Stimulated activated CD8-positive, alpha-beta memory T cell treated with anti-CD3 and anti-CD28 coated beads, Interleukin-4, amount 100 ng/mL, for 1 hour (primary cell): ENCODE measurements at places on chromosomes 12 and 14.

- no peak for DNase-seq
Measured at GRCh38 chr12:54136844-54137580, 51.8 kb downstream of the SMUG1 start.

DNA sequence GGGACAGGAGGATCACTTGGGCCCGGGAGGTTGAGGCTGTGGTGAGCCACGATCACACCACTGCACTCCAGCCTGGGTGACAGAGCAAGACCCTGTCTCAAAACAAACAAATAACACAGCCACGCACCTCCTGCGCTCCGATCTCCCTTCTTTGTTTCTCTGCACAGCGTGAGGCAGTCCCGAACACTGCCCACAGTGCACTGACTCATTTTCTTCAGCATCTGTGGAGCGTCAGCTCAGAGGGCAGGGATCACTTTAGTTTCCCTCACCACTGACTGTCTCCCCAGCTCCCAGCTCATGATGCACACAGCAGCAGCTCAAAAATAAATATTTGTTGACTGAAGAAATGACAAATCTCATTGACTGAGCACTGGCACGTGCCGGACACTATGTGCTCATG is 883 bp upstream of the MYL2 start:
- no peak for DNase-seq

DNA sequence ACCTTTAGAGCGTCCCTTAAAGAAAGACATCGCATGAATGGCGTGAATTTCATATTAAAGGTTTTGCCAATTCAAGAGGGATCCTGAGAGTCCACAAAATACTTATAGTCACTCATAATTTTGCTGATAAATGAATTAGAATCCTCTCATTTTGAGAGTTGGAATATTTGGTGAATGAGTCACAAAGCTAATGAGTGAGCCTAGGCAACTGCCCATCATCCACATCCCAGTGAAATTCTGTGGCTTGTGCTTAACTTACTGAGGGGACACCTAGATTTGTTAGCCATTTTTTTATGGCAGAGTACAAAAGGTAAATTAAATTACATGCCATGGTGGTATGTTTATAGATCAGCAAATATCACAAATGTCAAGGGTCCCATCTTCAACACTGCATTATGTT is 12.7 kb upstream of the NOXRED1 start:
- no peak for DNase-seq

DNA sequence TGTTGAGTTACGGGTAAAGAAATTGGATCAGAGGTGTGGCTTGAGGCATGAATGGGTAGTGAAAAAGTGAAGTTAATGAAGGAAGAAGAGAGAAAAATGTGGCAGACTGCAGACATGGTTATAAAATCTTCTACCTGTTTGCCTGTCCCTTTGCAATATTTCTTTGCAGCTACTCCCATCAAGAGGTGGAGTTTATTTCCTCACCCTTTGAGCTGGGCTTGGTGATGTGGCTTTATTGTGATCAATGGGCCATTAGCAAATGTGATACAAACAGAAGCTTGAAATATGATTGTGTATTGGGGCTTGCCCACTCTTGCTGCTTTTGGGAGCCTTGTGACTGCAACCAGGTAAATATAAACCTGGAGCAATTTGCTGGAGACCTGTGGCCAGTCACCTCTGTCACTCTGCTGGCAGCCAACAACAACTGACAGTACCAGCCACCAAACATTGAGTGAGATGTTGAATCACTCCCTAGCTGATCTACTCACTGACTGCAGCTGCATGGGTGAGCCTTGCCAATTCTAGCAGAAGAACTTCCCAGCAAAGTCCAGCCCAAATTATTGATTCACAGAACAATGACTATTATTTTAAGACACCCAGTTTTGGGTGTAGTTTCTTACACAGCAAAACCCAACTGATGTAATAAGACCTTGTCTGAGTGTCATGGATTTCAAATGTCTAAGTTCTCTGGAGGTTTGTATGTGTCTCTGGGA is 151.0 kb upstream of the ATP2B1 start:
- no peak for DNase-seq

DNA sequence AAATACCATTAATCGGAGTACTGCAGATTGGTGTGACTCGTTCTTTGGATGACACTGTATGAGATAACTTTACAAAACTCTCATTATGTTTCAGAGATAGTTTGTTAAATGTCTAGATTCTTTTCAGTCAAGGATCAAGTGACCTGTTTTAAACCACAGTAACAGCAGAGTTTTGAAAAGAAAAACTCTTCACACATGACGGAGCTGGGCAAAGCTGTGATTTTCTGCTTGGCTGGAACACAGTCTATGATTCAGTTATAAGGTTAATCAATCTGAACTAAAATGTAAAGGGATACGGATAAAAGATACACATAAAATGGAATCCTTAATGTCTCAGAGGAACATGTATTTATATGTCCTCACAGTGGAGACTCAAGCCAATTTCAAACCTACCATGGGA is 573.2 kb downstream of the PRKD1 start:
- DNase-seq: no peak

DNA sequence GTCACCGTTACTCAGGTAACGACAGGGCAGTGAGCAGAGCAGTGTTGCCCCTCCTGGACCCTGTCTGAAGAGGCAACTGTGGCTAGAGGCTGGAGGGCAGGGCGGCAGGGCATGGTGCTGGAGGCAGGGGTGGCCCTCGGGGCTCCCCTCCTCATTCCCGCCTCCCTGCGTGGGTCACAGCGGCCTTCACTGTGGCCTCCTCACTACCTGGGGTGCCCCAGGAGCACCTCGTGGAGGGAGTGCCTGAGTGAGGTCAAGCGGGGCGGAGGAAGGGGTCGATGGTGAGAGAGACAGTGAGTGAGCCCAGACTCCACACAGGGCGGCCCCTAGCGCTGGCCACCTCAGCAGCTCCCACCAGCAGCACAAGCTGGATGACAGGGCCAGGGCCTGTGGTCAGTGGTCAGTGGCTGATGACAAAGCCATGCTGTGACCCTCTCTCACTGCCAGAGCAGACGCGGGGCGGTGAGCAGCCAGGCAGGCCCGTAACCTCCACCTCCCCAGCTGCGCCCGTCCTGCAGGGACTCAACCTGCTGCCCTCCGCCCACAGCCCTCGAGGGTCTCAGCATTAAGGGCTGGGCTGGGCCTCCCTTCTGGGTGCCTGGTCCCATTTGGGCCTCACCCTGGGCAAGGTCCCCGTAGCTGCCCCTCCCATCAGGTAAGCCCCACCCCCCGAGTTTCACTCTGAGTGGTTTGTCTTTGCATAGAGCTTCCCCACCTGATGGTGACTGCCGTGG is 17.8 kb downstream of the GPR132 start:
- DNase-seq: no peak

DNA sequence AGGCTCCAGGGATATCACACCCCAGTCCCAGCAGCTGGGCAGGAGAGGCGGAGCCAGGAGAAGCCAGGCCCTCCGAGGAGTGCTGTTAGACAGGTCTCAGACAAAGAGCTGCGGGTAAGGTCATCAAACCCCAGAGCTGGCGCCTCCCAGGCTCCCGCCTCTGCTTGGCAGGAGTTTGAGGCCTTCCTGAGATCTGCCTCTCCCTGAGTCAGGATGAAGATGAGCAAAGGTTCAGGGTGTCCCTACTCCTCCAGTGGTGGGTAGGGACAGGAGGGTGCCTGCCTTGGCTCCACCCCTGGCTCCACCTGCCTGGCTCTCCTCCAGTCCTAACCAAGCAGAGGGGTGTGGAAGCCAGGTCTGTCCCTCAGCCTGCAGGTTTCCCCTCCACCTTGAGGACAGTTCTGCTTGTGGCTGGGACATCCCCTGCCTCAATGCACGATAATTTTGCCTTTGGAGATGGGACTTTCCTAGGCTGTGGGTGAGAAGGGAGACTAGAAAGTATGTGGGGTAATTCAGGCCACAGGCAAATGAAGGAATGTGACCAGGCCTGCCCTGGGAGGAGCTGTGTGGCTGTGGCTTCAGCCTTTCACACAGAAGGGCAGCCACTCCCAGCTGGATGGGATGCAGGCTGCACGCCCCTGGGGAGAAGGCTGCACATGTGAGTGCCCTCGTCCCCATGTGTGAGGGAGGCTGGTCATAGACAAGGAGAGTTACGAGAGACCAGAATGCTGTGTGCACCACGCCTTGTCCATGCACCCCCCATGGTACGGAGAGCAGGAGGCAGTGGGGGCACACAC is 2.2 kb downstream of the PLEKHG6 start:
- no peak for DNase-seq

- DNase-seq: no peak
Measured at GRCh38 chr12:91618281-91618680, 435.7 kb upstream of the DCN start.

- no peak for DNase-seq
Measured at GRCh38 chr12:9868311-9868801, 798 bp downstream of the CLEC2B start.

- no peak for DNase-seq
Measured at GRCh38 chr14:100474196-100474595, 113.0 kb downstream of the BEGAIN start.
